Testis (tissue), 5 donors: ENCODE measurements at places on chromosomes 6 and 20. TPM values are rescaled to one million over a fixed set of nuclear protein-coding genes. Genes with fewer than 3 reads are reported as not detected.
A peak's percentile ranks its signal among the peaks of the same experiment; 100 is the strongest.

SCGN gene
- total RNA-seq: 2.0 TPM

SLC22A16 gene
- 17.2 TPM for total RNA-seq

SLC16A10 gene
- total RNA-seq: 12.0 TPM

PRICKLE4 gene
- total RNA-seq: 1.9 TPM

- no peak overlapping the region for H3K27ac ChIP-seq
- H3K36me3 ChIP-seq: no peaks in the 10 kb centered on the region
- H3K4me3 ChIP-seq: no peak overlapping the region
- no peaks in the 10 kb centered on the region for H3K27me3 ChIP-seq
- DNase-seq: no peak
These were observed 17.2 kb downstream of the SERINC3 start for GRCh38 chr20:44504402-44505307.

- peak within 1 kb of the TSS; percentile 91 for H3K4me3 ChIP-seq
- H3K27ac ChIP-seq: peak within 1 kb of the TSS; percentile 98
- peak; percentile 91 for DNase-seq
- no peaks in the 10 kb centered on the region for H3K36me3 ChIP-seq
- no peaks in the 10 kb centered on the region for H3K27me3 ChIP-seq
These were observed at the start of gene CEBPB for GRCh38 chr20:50190251-50191064. Gene CEBPB, plus strand, starts transcription at chr20:50190830. Its CDS starts 204 bp downstream, at chr20:50191034.

GRCh38 chr6:138680085-138680484, 93.5 kb upstream of the CCDC28A start:
- H3K4me3 ChIP-seq: no peak overlapping the region
- no peaks in the 10 kb centered on the region for H3K27me3 ChIP-seq
- H3K27ac ChIP-seq: no peak overlapping the region
- H3K36me3 ChIP-seq: no peaks in the 10 kb centered on the region
- no peaks in the 10 kb centered on the region for H3K4me1 ChIP-seq

- H3K4me1 ChIP-seq: no peaks in the 10 kb centered on the region
- H3K36me3 ChIP-seq: no peaks in the 10 kb centered on the region
- no peak for DNase-seq
- H3K27ac ChIP-seq: no peak overlapping the region
- no peaks in the 10 kb centered on the region for H3K27me3 ChIP-seq
These were observed 15.6 kb downstream of the ARHGAP40 start for GRCh38 chr20:38617011-38617829.

GRCh38 chr20:10846766-10847165, 173.0 kb upstream of the JAG1 start:
- no peak overlapping the region for H3K4me3 ChIP-seq
- no peaks in the 10 kb centered on the region for H3K36me3 ChIP-seq
- H3K27me3 ChIP-seq: no peaks in the 10 kb centered on the region
- peaks cover 11% of the 10 kb centered on the region for H3K4me1 ChIP-seq
- no peak for DNase-seq

GRCh38 chr6:1627827-1628560, 18.3 kb downstream of the FOXC1 start:
- H3K4me1 ChIP-seq: peaks cover 3% of the 10 kb centered on the region
- no peak overlapping the region for H3K27ac ChIP-seq
- no peaks in the 10 kb centered on the region for H3K27me3 ChIP-seq
- no peaks in the 10 kb centered on the region for H3K36me3 ChIP-seq

GRCh38 chr6:111774346-111774703, 98.9 kb downstream of the FYN start:
- H3K36me3 ChIP-seq: no peaks in the 10 kb centered on the region
- no peak for DNase-seq
- H3K27me3 ChIP-seq: no peaks in the 10 kb centered on the region
- no peak overlapping the region for H3K27ac ChIP-seq
- H3K4me1 ChIP-seq: peaks cover 9% of the 10 kb centered on the region

DNA sequence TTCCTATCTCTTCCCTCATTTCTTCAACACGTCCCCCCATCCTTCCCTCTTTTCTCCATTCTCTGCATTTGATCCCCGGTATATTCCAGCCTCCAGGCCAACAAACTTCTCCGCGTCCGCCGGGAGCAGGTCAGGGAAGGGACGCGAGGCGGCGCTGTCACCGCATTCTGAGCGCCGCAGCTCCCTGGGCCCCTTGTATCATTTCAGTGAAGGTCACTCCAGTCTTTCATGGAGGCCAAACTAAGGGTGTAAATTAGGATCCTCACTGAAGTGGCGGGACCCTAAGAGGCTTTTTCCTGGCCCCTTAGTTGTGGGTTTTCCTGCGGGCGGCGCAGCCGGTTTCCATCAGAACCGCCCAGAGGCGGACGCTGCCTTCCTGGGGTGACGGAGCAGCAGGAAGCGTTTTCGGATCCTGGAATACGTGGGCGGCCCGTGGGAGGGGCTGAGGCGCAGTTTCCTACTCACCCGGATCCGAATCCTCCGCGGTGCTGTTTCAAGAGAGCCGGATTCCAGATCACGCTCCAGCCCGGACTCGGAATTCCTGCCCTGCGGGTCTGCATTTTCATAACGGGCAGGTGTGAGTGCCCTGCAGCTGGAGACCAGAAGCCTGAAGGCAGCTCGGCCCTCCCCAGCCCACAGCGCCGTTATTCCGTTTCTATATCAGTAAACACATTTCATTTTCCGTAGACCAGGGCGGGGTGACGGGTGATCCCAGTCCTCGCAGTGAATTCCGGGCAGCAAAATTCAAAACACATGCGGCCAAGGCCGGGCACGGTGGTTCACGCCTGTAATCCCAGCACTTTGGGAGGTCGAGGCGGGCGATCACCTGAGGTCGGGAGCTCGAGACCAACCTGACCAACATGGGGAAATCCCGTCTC, 3.6 kb upstream of the MICA start:
- no peaks in the 10 kb centered on the region for H3K36me3 ChIP-seq
- no peaks in the 10 kb centered on the region for H3K27me3 ChIP-seq
- peaks cover 26% of the 10 kb centered on the region for H3K4me1 ChIP-seq
- peak overlapping the region; percentile 97 for H3K27ac ChIP-seq

DNA sequence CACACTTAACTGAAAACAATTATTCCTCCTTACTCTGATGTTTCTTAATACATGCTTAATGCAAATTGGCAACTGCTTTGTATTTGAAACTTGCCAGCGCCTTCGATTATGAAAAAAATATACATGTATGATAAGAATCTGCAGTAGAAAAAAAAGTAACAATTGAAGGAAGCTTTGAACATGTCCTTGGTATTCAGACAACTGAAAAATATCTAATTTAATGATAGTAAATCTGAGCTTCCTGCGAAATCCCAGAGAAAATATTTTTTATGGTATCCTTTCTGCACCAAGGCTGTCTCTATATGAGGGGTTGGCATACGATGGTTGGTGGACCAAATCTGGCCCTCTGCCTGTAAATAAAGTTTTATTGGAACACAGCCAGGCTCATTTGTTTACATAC, 186.2 kb downstream of the HDGFL1 start:
- H3K27me3 ChIP-seq: no peaks in the 10 kb centered on the region
- H3K36me3 ChIP-seq: no peaks in the 10 kb centered on the region
- no peak overlapping the region for H3K4me3 ChIP-seq
- no peak overlapping the region for H3K27ac ChIP-seq
- no peak for DNase-seq
- H3K4me1 ChIP-seq: no peaks in the 10 kb centered on the region
